Keratinocyte (primary cell): ENCODE measurements at places on chromosomes 3 and 15. TPM values are rescaled to one million over a fixed set of nuclear protein-coding genes. Genes with fewer than 3 reads are reported as not detected.

GRCh38 chr3:194989241-194989640, 281.7 kb downstream of the XXYLT1 start:
- no peak for DNase-seq

DNA sequence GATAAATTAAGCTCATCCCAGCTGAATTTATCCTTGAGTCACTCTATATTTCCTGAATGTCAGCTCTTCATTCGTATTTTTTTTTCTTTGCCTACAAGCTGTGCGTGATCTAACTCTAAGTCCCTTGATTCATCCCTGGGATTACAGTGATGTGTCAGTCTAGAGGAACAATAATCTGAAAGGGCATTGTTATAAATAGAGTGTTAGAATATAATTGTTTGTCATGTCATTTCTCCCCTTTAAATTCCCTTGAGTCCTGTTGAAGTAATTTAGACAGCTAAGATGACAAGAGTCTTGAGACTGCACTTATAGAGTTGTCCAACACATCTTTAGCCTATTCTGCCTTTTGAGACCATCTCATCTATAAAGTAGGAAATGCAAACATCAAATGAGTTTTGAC, 621.8 kb downstream of the ZIC1 start:
- DNase-seq = no peak

DNA sequence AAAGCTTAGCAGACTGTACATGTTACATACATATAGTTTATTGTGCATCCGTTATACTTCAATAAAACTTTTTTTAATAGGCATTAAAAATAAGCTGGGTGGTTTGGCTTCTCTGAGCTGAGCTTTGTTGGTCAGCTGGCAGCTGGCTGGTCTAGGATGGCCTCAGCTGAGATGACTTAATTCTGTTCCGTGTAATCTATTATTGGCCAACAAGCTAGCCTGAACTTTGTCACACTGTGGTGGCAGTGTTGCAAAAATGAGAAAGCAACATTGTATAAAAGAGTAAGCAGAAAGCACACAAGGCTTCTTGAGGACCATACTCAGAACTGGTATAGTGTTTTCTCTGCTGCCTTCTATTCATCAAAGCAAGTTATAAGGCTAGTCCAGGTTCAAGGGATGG, 45.2 kb downstream of the CGGBP1 start:
- DNase-seq = no peak

DNA sequence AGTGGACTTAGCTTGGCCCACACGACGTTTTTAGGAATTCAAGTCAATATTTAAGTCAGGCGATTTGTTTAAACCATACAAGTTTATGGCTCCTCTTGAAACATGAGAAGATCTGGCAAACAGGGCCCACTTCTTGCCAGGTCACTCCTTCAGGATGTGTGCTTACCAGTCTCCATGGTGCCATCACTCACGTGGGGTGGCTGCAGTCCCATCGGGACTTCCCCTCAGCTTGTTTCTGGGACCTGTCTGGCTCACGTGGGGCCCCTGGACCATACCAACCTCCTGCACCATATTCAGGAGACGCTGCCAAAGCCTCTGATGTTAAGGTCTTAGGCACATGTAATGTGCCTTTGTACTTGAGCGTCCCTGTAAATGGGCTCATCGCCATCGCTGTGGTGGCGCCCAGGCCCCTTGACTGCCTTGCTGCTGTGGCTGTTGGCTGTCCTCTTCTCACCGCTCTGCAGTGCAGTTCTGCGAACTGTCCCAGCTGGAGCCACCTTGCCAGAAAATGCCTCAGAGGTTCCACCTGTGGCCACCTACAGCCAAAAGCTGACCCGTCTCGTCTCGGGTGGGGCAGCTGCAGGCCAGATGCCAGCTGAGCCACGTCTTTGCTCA, 8.9 kb downstream of the MCM2 start:
- no peak for DNase-seq

GRCh38 chr3:187902936-187903335, 157.7 kb upstream of the BCL6 start:
- no peak for DNase-seq

Gene USP50
- polyA plus RNA-seq = 0.12 TPM in 1 of 3 replicates, not detected in the others

Gene SV2B
- polyA plus RNA-seq = 0.01 to 0.04 TPM in 2 of 3 replicates, not detected in the other

GRCh38 chr3:185328324-185329004, 34.5 kb upstream of the MAP3K13 start:
- no peak for DNase-seq

DNA sequence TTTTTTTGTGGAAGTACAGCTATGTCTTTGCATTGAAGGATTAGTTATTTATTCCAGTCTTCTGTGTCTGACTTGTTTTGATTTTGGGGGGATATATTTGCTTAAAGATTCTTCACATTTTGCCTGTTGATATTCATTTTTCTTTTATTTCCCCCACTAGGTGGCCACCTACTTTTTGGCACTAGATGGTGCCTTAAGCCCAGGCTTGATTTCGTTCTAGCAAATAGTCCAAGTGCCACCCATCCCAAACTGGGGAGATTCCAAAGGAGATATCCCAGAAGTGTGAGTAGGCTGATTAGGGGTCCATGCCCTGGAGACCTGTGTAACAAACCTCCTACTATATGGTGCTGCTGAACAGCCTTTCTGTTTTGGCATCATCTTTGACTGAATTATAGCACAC, 80.0 kb upstream of the SPATA16 start:
- DNase-seq = no peak

DNA sequence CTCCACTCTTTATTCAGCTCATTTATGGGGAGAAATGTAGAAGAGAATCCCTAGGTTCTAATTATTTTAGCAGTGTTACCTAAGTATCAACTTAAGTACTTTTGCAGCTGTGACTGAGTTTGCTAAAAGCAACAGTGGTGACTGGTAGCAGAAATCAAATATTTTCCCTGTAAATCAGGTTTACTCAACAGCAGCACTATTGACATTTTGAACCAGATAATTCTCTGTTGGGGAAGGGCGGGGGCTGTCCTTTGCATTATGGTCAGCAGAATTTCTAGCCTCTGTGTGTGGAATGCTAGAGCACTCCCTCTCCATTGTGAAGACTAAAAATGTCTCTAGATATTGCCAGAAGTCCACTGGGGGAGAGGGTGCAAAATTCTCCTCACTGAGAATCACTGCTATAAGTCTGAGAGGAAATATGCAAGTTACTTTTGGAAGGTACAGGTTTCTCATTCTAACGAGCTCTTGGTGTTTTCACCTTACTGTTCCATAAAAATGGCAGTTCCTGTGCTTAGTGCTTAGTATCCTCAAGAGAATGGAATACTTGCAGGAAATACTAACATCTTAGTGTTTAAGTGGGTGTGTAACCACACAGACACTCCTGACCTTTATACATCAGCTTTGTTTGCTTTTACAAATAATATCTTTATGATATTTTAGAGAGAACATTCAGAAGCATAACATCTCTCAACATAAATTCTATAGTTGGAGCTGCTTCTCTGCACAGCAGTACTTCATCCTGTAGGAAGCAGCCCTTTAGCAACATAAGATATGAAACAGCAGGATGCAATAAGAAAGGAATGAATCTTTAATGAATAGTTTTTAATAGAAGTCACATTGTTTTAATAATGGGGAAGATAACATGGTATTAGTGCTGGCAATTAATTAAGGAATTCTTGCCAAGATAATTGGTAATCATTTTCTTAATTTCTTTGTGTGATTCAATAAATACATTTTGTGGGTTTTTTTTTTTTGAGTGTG, 246.5 kb upstream of the GOLIM4 start:
- no peak for DNase-seq

- no peak for DNase-seq
Measured at GRCh38 chr15:58336161-58336560, 95.6 kb upstream of the LIPC start.

DNA sequence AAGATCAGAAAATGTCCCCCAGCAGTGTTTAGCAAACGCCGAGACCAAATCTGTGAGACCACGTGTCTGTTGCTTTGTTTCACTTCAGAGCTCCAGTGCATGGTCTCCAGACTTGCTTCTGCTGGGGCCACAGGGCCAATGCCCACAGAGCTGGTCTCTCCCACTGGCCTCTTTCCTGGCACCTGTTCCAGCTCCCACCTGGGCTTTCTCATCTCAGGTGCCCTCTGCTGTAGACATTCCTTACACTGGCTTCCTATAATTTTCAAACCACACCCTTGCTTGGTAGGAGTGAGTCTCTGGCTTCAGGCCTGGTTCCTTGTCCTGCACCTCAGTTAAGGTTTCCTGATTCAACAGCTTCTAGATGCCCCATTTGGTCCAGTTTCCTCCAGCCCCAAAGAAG, 243.1 kb downstream of the ADAMTS17 start:
- DNase-seq = no peak

Gene AMIGO3
- 0.02 to 0.03 TPM in 2 of 3 replicates, not detected in the other for polyA plus RNA-seq

Gene FAM81A
- polyA plus RNA-seq = 0.50 to 0.84 TPM (median 0.58 TPM) in 3 replicates

- no peak for DNase-seq
Measured at GRCh38 chr3:114900908-114901307, 246.2 kb downstream of the ZBTB20 start.

DNA sequence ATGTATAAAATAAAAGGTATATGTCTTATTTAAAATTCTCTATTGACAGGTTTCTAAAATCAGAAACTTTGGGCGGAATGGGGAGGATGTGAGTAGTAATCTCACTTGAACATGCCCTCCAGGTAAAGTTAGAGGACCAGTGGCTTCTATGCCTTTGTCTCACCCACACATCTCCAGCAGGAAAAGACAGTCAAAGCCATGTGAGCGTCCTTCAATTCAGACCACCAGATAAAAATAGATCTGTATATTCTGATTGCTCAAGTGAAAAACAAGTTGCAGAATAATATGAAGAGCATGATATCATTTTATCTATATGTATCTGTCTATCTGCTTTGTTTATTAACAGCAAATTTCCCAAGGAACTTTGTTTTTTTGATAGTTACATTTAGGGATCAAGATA, 152.2 kb downstream of the TMCO5A start:
- DNase-seq = no peak

Gene TF
- 0.28 to 0.70 TPM (median 0.30 TPM) in 3 replicates for polyA plus RNA-seq

Gene DUOXA1
- 14.1 to 37.2 TPM (median 15.1 TPM) in 3 replicates for polyA plus RNA-seq

Gene AAGAB
- polyA plus RNA-seq = 59.5 to 82.7 TPM (median 62.0 TPM) in 3 replicates

DNA sequence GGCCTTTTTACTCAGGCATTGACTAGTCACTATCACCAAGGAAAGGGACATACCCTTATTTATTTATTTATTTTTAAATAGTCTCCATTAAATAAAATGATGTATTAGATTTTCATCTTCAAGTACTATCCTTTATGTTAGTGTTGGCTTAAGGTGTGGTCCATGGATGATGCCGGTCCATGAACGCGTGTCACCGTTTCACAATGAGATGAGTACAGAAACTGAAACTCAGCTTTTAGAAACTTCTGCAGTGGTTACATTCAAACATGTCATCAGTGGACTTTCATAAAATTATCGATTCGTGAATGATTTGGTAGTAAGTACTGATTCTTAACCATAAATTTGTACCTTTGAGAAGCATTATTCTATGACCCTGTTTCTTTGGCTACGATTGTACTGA, 166.6 kb downstream of the SATB1 start:
- no peak for DNase-seq

GRCh38 chr3:18655827-18656226, 230.7 kb upstream of the SATB1 start:
- no peak for DNase-seq

Gene KIF7
- 0.54 to 0.82 TPM (median 0.75 TPM) in 3 replicates for polyA plus RNA-seq

DNA sequence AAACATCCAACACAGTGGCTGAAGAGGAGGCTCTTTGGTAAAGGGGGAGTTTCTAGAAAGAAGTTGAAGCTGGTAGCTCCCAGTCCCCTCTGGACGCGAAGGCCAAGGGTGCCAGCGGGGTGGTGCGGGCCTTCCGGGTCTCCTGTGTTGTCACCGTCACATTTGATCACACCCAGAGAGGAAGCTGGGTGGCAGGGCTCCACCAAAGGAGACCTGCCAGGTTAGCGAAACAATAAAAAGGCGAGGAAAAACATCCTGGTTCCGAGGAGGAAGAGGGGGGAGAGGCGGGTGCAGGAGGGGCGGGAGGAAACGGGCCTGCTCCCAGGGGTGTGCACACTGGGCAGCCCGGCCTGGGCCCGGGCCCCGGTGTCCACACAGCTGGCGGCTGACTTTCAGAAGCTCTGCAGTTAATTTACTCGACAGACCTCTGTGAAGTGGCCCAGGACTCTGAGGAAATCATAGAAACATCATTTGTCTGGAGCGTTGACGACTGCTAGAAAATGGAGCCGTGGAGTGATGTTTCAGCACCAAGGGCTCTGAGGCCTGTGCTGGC, 12.1 kb downstream of the HEG1 start:
- no peak for DNase-seq

Gene KLF15
- 0.03 to 0.04 TPM in 2 of 3 replicates, not detected in the other for polyA plus RNA-seq

DNA sequence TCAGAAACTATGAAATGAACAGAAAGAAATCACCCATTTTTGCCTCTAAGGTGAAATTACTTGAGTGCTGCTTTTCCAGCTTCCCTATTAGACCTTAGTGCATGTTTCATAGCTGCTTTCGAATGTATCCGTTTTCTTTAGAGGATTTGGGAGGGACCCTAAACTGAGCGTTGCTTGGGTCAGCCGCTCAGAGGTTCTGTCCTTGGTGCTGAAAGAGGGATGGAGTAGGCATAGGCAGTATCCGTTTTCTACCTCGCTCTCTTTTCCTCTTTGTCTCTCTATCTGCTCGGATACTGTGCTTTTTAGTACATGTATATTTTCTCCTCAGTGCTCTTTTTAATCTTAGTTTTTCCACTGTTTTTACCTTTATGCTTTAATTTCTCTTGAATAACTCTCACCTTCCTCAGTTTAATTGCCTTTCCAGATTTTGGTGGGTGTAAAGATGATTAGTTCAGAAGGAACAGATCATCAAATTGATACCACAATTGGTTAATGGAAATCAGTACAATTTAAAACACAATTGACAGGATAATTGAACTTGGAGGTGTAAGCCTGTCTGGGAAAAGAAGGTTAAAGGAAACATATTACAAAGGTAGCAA, at the start of gene DRD3:
DRD3 (minus strand) TSS at position 283 of the 599 bp plus-strand sequence. CDS start 7,060 bp downstream, outside the sequence.
- DNase-seq = no peak

Gene C3orf70
- 0.01 TPM in 1 of 3 replicates, not detected in the others for polyA plus RNA-seq

DNA sequence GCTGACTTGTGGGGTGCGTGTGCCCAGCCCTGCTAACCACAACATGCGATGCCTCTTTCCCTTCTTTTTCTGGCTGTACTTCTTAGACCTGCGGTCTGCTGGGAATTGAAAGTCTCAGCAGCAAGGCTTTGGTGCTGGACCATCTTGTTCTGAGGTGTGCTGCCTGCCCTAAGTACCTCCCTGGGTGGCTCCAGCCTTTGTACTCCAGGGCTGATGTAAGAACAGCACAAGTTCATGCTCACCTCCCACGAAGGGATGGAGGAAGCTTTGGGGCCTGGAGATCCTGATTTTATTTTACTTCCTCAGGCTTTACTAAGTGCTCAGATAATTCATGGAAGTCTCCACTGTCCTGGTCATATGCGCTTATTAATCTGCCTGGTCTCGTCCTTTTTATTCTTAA, 28.9 kb downstream of the FAM43A start:
- DNase-seq = no peak

Gene PFN2
- 253 to 334 TPM (median 304 TPM) in 3 replicates for polyA plus RNA-seq

DNA sequence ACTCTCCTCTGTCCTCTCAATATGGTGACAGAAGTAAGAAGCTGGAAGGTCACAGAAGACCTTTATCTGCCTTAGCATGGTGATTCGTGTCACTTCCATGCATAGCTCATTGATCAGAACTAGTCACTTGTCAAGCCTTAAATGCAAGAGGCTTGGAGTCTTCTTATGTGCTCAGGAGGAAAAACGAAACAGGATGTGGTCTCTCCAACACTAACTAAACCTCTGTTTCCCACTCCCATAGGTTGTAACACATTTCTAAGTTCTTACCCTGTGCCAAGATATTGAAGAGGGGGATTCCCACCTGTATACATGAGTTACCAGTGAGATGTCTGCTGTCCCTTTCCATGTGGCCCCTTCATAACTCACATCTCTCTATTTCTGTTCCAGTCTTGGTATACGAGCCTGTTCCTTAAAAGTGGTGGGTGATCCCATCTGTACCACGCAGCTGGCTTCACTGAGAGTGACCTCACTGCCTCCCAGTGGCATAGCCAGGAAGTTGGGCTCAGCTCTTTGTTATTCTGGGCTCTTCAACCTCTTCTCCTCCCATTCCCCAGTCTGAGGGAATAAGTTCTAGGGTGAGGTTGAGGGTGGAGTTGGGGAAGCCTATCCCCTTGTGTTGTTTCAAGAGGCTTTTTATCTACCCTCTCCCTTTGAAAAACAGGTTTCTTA, 203.2 kb upstream of the PPP2R3A start:
- DNase-seq = no peak
